ENCODE measurements at places on chromosomes 3 and 15. TPM values are rescaled to one million over a fixed set of nuclear protein-coding genes. Genes with fewer than 3 reads are reported as not detected.

The ALPK3 gene
- 6.9 TPM for total RNA-seq

The WDR93 gene
- 0.22 TPM for total RNA-seq

GRCh38 chr3:50003824-50004223 lies 63.9 kb downstream of the RBM6 start:
- no peak for DNase-seq

GRCh38 chr15:50939911-50940310 lies 31.4 kb downstream of the AP4E1 start:
- peak; percentile 55 for DNase-seq

GRCh38 chr15:59340325-59340724 lies 32.3 kb downstream of the MYO1E start:
- no peak for DNase-seq

- DNase-seq, result peak; percentile 71
Measured at GRCh38 chr15:77024273-77025082, 29.6 kb downstream of the PSTPIP1 start.

Measured in PC-3 (cell line).